ENCODE measurements at places on chromosomes 11 and 22.
A peak's percentile ranks its signal among the peaks of the same experiment; 100 is the strongest.

DNA sequence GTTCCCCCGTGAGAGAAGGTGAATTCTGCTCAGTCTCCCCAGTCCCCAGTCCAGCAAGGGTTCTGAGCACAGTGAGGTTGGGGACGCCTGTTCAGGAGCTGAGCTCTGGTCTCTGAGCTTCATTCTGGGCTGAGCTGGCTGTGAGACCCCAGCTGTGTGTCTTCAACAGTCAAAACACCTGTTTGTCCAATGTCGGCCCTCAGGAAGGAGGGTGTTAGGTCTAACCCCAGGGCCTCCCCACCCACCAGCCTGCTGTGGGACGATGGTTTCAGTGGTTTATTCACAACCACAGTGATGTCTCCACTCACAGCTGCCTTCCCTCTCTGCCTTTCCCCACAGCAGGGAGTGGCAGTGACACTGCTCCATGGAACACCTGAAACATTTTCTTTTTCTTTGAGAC lies 1282.9 kb downstream of the TBC1D22A start:
- DNase-seq: peak; percentile 53

- DNase-seq: no peak
These were observed 68.4 kb downstream of the MYEOV start for GRCh38 chr11:69362315-69362714.

DNA sequence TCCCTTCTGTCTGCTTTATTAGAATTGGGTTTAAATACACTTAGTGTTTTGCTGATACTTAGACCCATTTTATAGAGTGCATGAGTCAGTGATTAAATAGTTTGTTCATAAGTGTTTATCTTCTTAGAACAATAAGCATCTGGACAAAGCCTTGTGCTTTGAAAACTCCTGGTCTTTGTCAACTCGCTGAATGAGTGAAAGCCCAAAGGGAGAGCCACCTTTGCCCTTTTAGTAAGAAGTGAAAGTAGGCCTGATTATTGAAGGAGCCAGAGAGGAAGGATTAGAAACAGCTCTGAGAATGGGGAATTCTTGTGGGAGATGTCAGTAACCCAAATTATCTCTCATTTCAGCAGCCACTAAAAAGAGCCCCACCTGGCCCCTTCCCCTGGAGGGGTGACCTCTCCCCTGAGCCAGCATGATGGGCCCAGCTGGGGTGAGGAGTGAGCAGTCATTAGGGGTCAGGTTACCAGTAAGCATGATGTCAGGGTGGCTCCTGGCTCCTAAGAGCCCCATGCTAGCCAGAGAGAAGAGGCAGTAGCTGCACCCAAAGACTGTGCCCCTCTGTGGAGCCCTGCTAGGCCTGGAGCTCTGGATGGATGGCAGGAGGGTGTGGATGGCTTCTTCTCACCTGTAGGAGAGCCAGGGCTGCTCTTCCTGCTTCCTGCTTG lies 125.1 kb upstream of the E2F8 start:
- no peak for DNase-seq

DNA sequence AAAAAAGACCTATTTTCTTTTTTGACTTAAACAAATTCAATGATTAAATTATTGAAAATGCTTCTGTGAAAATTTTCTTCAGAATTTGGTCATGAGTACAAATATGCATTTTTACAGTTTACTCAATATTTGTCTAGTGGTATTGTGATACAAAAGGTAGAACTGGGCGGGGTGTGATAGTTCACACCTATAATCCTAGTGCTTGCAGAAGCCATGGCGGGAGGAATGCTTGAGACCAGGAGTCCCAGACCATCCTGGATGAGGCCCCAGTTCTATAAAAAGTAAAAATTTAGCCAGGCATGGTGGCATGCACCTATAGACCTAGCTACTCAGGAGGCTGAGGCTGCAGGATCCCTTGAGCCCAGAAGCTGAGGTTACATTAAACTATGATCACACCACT lies 90.6 kb downstream of the ARHGAP42 start:
- DNase-seq: no peak

DNA sequence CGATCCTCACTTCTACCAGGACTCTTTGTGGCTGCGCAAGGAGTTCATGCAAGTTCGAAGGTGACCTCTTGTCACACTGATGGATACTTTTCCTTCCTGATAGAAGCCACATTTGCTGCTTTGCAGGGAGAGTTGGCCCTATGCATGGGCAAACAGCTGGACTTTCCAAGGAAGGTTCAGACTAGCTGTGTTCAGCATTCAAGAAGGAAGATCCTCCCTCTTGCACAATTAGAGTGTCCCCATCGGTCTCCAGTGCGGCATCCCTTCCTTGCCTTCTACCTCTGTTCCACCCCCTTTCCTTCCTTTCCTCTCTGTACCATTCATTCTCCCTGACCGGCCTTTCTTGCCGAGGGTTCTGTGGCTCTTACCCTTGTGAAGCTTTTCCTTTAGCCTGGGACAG lies 6.5 kb downstream of the TMEM138 start:
- no peak for DNase-seq

DNA sequence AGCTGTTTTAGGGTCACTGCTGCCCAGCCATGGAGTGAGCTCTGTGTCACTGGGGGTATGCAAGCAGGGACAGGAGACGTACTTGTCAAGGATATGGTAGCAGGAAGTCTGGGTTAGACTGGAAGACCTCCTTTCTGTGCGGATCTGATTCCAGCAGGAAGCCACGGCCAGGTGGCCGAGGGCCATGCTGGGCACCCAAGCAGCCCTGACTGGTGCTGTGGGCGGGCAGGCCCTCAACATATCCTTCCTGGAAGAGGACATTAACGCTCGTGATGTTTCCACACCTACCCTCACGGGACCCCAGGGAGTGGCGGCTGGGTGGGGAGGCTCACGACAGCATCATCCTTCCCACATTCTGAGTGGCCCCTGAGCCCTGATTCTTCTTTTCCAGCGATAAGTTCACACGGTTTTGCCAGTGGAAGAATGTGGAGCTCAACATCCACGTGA lies 8.7 kb upstream of the ANKRD13D start:
- no peak for DNase-seq

DNA sequence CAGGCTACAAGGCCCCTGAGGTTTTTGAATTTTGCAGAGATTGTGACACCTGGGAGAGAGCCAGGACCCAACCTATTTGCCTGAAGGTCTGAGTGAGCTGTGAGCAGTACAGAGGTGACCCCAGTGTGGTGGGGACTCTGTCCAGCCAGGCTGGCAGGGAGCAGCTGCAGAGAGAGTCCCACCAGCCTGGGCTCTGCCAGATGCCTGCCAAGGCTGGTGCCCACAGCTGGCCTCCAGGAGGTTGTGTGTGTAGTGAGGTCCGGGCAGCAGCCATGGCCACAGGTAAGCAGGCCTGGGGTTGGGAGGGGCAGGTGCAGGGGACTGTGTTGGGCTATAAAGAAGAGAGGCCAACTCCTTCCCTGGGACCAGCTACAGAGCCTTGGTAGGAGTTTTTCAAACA lies 144.8 kb downstream of the CRYBB2 start:
- no peak for DNase-seq

GRCh38 chr11:15764326-15764725 lies 592.0 kb downstream of the SOX6 start:
- no peak for DNase-seq

- DNase-seq: no peak
These were observed 22.1 kb upstream of the SYT7 start for GRCh38 chr11:61602775-61603569.

DNA sequence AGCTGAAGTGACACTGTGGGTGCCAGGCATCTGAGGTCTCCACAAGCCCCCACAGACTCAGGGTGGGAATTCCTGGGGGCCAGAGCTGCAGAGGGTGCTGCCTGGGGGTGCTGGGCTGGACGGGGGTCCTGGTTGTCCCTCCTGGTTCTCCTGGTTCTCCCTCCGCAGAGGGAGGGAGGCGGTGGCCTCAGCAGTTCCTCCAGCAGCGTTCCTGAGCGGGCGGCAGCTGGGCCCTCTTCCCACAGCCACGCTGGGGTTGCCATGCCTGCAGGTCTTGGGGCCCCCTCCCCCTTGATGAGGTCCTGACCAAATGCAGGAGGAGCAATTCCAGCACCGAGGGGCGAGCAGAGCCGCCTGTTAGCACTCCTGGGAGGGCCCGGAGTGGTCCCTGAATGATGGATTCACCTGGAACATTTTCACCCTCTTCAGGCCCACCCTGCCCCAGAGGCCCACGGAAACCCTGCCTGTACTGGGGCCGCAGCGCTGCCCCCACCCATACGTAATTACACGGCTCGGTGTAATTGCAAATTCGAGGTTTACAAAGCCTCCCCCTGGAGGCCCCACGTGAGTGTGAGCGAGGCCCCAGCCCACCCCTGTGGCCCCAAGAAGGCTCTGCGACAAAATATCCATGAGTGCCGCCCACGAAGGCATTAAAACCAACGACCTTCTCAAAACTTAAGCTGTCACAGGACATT lies 635 bp downstream of the C11orf21 start:
- DNase-seq: no peak

DNA sequence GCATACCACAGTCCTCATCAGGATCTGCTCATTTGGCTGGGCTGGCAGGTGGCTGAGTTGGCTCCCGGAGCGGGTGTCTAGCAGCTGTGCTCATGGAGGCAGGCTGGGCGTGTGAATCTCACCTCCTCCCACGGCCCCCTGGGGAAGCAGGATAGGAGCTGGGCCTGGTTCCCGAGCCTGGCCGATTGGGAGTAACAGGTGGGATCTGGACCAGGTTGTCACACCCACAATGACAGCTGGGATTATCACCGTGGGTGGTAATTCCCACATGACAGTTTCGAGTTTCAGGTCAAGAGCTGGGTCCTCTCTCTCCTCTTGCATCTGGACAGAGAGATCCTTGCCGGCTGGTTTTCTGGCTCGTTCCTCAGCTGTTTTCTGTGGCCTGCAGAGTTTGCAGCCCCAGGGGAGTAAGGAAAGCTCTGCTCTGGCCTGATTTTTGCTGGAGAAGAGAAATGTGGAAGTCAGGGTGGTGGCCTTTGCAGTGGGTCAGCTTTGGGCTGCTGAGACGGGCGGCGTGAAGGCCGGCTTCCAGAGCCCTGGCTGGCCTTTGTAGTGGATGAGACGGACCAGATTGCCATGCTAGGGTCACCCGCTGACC lies 57.0 kb downstream of the BCR start:
- DNase-seq: no peak

- no peak for DNase-seq
These were observed 44.6 kb upstream of the PPARA start for GRCh38 chr22:46105494-46106278.

GRCh38 chr22:41290262-41291221 lies 4.6 kb upstream of the RANGAP1 start:
- no peak for DNase-seq

DNA sequence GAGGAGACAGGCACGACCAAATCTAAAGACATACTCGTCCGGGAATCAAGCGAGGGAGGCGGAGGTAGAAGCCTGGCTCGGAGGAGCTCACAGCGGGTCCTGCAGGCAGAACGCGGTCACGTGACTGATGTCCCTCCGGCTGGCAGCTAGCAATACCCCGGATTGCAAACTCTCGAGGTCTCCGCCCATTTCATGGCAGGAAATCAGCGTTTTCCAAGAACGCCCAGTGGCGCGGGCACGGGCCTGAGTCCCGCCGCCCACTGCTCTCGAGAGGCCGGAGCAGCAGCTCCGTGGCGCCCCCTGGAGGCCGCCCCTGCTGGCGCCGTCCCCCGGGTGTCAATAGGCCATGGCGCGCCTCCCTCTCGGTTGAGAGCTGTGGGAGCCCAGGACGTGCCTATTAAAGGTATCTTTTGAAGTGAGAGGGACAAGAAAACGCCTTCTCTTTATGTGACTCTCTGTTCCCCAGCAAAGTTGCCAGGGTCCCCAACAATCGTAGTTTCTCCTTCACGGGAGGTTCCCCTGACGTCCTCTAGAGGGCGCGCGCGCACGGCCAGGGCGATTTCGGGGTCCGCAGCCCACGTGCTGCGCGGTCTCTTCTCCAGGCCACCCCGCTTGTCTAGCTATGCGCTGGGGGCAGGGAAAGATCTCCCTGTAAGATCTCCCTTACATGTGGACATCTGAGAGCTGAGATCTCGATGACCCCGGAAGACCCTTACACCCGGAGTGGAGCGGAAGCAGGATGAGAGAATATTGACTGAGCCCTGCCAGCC lies 37.3 kb upstream of the RBFOX2 start:
- peak; percentile 57 for DNase-seq

DNA sequence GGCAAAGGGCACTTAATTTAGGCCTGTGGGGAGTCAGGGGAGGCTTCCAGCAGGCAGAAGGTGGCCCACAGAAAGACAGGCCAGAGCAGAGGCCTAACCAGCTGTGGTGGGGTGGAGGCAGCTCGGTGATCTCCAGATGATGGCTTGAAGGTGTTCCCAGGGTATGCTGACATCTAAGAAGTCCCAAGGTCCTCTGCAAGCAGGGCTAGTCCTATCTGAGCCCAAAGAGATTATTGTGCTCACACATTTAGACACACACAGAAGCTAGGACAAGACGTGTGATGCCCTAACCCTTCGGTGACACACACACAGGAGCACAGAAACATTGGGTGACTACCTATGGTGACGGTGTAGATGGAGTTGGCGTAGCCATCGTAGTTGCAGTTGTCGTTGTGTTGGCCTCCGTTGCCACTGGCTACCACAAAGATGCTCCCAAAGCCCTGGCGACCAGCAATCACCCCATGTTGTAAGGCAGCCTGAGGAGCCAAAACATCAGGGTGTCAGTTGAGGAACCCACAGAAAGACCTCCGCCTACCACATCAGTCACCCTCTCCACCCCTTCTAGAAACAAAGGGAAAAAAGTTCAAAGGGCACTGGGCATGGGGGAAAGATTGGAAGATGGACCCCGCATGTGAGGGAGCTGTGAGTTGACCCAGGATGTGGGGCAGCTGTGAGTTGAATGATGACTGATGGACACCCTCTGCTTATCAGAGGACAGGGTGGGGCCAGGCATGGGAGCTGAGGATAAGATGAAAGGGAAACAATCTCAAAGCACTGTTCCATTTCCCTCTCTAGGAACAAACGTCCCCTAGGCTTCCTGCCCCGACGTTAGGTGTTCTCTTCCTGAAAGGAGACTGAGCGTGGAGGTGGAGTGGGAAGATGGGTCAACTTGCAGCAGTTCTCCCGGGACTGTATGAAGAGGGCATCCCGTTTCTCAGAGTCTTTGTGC lies 7.9 kb downstream of the PCSK7 start:
- DNase-seq: no peak

- DNase-seq: no peak
These were observed 27.9 kb upstream of the RASL10A start for GRCh38 chr22:29343313-29343805.

DNA sequence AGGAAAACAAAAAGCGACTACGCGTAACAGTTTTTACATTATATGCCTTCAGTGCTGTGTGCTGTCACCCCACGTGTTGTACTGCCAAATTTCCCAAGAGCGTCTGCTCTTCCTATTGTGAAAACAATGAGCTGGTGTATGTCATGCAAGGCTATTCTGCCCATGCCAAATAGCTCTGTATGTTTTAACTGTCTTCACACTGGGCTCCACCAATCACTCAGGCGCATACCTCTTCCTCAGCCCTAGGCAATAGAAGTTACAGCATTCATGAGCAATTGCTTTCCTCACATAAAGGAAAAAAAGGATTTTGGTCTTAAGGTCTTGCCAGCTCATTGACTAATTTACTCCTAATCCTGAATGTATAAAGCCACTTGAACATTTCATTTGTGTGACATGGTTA lies 606.8 kb downstream of the NTM start:
- DNase-seq: no peak
